ENCODE measurements at places on chromosomes 4 and X. TPM values are rescaled to one million over a fixed set of nuclear protein-coding genes. Genes with fewer than 3 reads are reported as not detected.

The ZIC3 gene
- total RNA-seq: 0.69 TPM

The TMSB15C gene
- 30.1 TPM for total RNA-seq

The VCX3A gene
- total RNA-seq: not detected

The DMRTC1 gene
- 1.4 TPM for total RNA-seq

The ASMTL gene
- total RNA-seq: 45.5 TPM

The FAM149A gene
- total RNA-seq: 6.8 TPM

The CXorf66 gene
- total RNA-seq: not detected
